ENCODE measurements at places on chromosomes 3 and 15. TPM values are rescaled to one million over a fixed set of nuclear protein-coding genes. Genes with fewer than 3 reads are reported as not detected.
A peak's percentile ranks its signal among the peaks of the same experiment; 100 is the strongest.

- no peak for DNase-seq
Measured at GRCh38 chr3:51999846-52000245, 4.2 kb upstream of the RPL29 start.

The OR5K1 gene
- total RNA-seq = not detected

DNA sequence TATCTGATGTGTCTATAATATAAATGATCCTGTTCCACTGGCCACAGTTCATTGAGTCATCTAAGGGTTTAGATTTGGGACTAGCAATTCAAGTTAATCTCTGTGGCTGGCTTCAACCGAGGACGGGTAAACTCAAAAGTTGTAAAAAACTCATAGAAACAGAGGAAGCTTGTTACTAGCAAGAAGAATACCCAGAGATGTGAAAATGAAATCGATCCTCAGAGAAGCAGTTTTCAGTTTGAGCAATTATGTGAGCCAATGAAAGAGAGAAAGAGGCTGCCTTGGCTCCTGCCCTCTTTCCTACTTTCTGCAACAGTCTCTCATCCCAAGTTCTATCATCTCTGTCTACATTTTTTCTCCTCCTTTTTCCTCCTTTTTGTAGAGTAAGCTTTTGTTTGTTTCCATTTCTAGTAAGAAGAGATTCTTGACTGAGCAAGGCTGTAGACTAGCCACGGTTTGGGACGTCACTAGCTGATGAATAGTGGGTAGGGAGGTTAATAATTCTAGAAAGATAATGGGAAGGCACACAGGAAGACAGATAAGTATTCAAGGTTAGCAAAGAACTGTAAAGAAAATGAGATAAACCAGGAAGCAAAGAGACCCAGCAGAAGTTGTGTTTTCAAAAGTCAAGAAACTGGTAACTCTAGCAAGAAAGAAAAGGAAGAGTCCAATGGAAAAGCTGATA is 298.9 kb upstream of the NR2F2 start:
- DNase-seq = no peak

The LRRK1 gene
- total RNA-seq = 219 TPM

The PLSCR4 gene
- total RNA-seq = not detected

DNA sequence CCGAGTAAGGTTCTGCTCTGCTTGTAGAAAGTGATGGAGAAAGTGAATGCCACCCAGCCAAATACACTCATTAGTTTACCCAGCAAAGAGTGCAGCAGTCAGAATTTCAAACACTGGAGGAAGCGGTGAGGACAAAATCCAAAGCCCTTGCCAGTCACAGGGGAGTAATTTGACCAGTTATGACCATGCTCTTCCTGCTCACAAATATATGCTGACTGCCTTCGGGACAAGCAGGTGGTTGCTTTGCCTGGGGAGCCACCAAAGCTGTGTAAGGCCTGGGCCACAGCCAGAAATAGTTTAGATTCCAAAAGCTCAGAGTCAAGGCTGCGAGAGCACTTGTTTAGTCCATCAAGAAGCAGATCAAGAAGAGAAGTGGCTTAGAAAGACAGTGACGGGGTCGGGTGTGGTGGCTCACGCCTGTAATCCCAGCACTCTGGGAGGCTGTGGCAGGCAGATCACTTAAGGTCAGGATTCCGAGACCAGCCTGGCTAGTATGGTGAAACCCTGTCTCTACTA is 51.0 kb upstream of the ATP13A3 start:
- DNase-seq = no peak

The KNSTRN gene
- total RNA-seq = 106 TPM

The C3orf62 gene
- total RNA-seq = 11.7 TPM

The C3orf22 gene
- not detected for total RNA-seq

- DNase-seq = no peak
Measured at GRCh38 chr3:109369510-109369909, 32.2 kb upstream of the DPPA4 start.

- no peak for DNase-seq
Measured at GRCh38 chr3:85384372-85384771, 425.6 kb downstream of the CADM2 start.

- no peak for DNase-seq
Measured at GRCh38 chr15:35934383-35935049, 388.6 kb upstream of the DPH6 start.

DNA sequence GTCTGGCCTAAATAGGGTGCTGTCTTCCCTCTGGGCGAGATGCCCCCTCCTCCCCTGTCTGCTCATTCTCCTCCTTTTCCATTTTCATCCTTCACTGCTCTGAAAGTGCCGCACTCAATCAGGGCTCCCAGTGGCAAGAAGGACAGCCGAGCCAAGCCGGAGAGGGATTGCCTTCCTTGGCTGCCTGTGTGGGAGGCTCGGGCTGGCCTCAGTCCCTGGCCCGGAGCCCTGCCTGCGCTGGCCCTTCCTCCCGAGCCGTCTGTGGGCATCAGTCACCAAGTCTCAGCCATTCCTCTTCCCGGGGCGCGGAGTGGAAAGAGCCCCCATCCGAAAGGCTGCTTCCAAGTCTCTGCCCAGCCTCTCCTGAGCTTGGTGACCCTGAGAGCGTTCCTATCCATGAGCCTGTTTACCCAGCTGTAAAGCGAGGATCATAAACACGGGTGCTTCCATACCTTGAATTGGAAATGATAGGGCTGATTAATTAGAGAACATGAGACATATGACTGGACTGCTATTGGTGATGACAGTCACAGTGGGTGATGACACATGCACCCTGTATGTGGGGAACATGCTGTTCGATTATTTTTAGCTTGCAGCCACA is 59.1 kb upstream of the TLE3 start:
- DNase-seq = no peak

GRCh38 chr3:52249683-52250082 is 4.1 kb downstream of the PPM1M start:
- no peak for DNase-seq

The KLHL6 gene
- 169 TPM for total RNA-seq

GRCh38 chr15:66211670-66212562 is 41.6 kb downstream of the MEGF11 start:
- DNase-seq = no peak

The ZNF662 gene
- not detected for total RNA-seq

- DNase-seq = no peak
Measured at GRCh38 chr3:50268703-50269451, at the start of gene SEMA3B. SEMA3B (plus strand) TSS chr3:50269147; CDS start chr3:50269241, 94 bp downstream.

DNA sequence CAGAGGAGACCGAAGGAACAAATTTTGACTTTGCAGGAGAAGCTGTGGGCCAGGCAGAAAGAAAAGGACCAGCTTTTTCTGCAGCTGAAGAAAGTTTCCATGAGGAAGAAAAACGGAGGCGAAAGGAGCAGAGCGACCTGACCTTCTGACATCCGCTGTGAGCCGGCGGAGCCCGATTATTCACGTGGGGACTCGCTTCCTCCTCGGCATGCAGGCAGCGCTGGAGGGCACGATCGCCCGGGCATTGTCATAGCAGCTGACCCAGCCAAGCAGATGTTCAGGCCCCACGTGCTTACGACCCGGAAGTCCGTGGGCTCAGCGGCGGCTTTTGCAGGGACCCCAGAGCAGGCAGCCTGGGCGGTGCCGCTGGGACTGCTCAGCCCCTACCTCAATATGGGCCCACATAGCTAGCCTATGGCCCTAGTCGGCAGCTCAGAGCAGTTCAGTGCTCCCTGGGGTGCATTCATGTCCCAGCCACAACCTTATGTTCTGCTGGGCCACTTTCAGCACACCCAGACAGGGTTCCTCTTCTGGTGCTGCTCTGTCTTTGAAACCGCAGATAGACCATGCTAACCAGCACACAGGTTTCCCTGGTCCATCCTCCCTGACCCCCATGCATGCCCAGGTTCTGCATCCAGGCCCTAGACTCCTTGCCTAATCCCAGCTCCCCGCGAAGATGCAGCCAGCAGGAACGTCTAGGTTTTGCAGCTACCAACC is 10.5 kb upstream of the EIF4A2 start:
- peak; percentile 91 for DNase-seq

DNA sequence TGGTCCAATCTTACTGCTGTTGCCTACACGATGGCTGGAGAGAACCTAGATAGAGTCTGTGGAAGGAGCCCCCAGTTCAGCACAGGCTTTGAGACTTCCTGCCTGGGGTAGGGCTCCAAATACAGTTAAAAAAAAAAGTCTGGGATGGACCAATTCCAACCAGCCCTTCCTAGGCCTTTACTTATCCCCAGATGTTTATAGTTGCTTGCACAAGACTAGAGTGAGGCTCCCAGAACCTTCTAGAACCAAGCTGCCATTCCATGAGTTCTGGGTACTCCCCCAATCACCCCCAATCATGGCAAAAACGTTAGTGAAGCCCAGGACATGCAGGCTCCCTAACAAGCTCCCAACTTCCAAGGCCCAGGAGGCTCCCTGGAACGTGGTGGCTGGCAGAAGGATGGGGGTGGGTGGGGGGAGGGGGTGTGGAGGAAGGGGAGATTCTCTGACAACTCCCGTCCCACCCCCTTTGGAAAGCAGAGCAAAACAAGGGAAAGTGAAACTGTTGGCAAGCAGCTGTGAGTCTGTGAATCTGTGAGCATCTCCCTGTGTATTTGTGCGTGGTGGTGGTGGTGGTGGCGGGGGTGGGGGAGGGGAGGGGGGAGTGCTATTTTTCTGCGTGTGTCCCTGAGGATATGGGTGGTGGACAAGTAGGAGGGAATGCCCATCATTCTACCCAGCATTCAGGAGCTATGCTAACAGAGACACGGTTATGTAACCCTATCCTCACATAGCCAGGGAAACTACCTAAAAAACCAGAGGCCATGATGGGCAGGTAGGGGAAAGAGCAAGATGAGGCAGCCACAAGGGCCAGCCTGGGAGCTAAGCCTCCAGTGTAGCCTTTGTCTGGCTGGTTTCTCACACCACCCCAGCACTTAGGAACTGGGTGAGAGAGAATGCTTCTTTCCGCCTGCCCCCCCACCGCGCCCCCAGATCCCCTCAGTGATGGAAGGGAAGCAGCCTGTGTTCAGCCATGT is 2.0 kb downstream of the MST1R start:
- no peak for DNase-seq

DNA sequence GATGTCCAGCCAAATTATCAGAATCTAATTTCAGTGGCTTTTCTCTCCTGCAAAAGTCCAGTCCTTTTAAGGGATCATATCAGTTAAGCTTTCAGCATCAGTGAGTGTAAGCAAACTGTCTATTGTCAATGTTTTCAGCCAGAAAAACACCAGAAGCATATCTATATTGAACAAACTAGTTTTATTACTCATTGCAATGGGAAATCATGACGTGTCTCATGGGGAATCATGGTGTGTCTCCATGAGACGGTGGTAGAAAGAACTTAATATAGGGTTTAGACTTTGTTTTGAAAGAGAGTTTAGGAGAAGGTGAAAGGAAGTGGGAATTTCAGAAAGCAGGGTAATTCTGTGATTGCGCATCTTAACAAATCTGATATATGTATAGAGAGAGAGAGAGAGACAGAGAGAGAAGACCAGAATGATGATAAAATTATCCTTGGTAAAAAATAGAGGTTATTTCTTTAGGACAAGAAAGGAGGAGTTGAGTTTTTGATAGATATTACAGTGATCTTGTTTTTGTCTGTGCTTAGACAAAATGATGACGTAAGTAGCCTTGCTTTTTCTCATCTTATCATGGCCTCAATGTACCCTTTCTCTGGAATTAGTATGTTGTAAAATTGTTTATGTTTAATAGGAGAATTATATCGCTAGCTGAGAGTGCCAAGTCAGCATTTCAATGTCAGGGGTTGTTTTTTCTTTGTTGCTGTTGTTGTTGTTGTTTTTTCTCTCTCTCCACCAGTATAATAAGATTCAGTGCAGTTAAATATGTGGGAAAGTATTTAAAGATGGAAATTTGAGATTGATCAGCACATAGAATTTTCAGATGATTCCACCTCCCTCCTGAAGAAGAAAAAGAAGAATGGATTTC is 129.9 kb upstream of the OSTN start:
- DNase-seq = no peak

The HRH1 gene
- total RNA-seq = not detected

GRCh38 chr3:128351546-128351945 is 115.1 kb downstream of the DNAJB8 start:
- no peak for DNase-seq

DNA sequence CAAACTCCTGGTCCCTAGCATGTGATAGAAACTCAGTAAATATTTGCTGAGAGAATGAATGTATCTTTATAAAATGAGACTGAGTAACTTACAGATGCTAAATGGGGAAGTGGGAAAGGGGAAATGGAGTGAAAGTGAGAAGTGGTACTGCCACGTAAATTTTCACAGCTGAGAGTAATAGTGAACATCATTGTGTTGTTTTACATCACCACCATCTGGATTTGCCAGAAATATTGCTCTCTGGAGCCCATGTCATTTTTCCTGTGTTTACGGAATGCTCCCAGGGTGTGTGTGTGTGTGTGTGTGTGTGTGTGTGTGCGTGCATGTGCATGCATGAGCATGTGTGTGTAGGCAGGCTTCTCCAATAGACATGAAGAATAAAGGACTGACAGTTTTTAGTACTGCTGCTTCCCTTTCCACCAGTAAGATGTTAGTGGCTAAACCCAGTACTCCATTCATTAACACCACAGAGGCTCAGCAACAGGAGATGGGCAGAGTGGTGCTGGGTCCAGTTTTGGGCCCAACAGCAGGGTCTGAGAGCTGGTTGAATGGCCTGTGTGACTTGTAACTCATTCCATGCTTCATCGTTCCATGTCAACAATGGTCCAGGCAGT is 57.3 kb downstream of the DIPK2A start:
- peak; percentile 68 for DNase-seq

GRCh38 chr3:102189541-102189940 is 245.3 kb upstream of the ZPLD1 start:
- no peak for DNase-seq

DNA sequence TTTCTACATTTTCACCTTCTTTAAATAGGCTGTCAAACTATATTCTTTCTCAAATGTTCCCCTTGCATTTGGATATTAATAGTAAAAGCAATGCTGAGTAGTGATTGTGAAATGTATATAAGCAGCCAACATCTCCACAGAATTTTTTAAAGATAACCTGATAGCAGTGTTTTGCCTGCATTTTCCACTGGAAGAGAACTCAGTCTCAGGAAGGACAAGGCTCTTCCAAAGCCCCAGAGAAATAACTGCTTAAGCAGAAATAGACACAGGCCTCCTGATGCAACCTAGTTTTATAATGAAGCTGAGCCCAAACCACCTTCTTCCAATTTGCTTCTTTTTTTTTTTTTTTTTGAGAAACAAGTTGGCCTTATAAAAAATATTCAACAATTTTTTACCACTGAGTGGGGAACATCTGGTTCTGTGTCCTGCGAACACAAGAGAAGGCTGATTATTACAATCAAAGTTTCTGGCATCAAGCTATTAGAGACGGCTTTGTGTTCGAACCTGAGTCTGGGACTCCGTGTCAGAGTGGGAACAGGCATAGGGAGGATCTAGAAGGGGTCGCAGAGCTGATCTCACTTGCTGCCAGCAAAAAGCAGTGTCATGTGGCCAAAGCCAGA is 332.5 kb upstream of the TBL1XR1 start:
- no peak for DNase-seq

DNA sequence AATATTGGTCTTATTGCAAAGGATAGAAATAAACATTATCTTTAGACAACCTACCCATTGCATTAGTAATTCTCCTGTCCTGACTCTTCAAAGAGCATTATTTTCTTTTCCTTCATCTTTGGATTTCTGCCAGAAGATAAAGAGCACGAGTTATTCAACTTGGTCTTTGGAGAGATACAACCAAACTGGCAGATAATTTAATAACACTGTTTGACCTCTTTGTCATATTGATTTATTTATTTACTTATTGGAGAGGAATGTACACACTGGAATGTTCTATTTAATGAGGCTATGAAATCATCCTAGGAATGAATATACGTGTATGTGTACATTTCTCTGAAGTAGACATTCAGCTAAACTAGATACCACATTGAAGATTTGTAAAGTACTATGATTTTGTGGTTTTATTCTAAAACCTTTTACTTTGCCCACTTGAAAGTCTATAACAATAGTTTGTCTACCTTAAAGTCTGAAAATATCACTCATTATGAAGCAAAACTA is 462.1 kb downstream of the C3orf38 start:
- DNase-seq = no peak

Measured in OCI-LY7 (cell line).